Caki2 (cell line): ENCODE measurements at places on chromosomes 7 and 10. TPM values are rescaled to one million over a fixed set of nuclear protein-coding genes. Genes with fewer than 3 reads are reported as not detected.

- no peak for DNase-seq
Measured at GRCh38 chr7:97002555-97003261, 2.6 kb upstream of the DLX6 start.

DNA sequence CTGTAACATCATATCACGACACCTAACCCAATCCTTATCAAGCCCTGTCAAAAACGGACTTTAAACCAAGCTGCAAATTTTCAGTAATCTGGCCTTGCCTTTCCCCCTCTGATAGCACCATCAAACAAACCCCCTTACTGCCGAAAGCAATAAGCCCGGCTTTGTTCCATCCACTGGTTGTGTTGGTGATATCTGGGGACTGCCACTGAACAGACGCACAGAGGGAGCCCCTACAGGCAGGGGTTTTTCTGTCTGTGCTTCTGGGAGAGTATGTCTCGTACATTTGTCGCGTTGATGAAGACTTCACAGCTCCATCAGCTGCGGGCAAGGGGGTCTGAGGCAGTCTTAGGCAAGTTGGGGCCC, 550 bp upstream of the PLAU start:
- no peak for DNase-seq

C7orf33 gene
- not detected in 2 replicates for total RNA-seq

LIPN gene
- not detected in 2 replicates for total RNA-seq

DNA sequence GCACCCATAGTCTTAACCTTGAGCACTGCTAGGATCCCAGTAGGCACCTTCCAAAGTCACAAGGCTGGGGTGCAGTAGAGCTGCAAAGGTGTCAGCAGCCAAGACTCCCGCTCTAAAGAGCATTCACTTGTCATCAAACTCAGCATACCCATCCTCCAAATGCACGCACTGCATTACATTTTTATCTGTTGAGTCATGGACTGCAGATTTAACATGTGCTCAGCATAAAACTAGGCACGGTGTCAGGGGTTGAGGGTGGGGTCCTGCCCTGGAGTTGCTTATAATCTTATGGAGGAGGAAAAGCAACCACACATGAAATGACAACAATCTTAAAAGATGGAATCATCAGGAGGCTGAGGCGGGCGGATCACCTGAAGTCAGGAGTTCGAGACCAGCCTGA, 102.6 kb downstream of the PARP12 start:
- DNase-seq: no peak

CYP2C18 gene
- not detected in 2 replicates for total RNA-seq

GRCh38 chr10:70145666-70146488, 623 bp downstream of the TYSND1 start:
- DNase-seq: peak; percentile 76

DNA sequence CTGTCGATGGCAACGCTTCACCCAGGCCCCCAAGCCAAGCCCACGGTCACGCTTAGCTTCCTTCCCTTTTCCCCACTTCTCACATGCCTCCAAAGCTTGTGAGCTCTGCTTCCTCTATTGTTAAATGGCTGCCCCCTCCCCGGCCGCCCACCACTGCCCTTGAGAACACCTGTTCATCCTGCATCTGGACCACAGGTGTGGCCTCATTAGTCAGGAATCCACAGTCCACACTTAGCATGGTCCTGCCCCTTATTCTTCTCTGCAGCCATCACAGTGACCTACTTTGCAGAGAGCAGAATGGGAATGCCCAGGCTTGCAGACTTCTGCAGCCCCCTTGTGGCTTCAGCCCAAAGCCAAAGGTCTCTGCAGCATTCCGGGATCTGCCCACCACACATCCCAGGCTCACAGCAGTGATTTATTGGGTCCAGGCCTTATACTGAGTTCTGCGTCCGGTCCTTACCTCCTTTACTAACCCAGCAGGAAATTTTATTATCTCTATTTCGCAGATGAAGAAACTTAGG, 66.9 kb downstream of the PTPRE start:
- no peak for DNase-seq
